ENCODE measurements at places on chromosomes 3 and 15.
A peak's percentile ranks its signal among the peaks of the same experiment; 100 is the strongest.

- DNase-seq: no peak
Observed at GRCh38 chr3:8503461-8503860, 1.8 kb downstream of the LMCD1 start.

DNA sequence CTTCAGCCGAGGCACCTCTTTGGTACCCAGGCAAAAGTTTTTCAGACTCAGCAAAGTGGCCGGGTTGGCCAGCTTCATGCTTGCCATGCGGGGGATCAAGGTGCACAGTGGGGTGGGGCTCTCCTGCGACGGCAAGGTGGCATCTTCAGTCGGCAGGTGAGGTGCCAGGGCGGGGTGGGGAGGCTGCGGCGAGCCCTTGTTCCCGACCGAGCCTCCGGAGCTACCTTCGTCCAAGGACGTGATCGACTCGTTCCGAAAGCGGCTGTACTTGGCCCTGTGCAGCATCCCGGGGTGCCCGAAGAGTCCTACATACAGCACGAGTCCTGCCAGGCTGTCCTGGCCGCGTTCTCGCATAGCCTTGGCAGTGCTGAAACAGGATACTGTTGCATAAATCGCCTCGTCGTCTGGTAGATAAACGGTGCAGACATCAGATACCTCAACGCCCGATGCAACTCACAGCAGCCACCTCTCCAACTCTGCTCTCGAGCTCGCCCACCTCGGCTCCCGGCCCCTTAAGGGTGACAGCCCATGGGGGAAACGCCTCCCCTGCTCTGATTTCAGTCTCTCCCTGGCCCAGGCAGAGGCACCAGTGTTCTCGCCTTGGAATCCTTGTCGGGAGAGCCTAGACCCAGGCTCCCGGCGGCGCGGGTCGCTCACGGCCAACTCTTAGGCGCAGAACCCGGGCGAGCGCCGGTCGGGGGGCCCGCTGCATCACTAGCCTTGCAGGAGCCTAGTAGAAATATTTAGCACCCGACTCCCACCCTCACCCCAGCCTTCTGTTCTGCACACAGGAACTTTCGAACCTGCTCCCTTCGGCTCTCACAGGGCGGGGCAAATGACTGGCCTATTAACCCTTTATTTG, 826 bp downstream of the SHC4 start:
- DNase-seq: peak; percentile 69

DNA sequence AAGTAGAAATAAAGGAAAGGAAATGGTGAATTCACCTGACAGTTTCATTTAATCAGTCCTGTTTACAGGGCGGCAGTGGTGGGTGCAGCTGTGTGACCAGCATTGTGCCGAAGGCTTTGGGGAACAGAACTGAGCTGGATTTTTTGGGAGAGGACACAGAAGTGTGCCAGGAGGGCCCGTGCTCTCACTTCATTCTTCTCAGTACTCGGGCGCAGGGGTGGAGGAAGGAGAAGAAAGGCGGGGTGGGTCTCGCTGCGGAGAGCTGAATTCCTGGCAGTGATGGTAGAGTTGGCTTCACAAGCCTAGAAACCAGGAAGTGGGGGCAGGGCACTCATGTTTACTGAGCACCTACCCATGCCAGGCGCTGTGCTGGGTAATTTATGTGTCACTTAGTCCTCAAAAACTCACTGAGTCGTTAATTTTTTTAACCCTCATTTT, 64.6 kb downstream of the CRTC3 start:
- no peak for DNase-seq

- no peak for DNase-seq
Observed at GRCh38 chr3:141020143-141020830, 30.9 kb upstream of the SPSB4 start.

- no peak for DNase-seq
Observed at GRCh38 chr15:28935316-28935715, 49.5 kb downstream of the APBA2 start.

GRCh38 chr15:82774496-82774895, 31.4 kb downstream of the FSD2 start:
- DNase-seq: no peak

DNA sequence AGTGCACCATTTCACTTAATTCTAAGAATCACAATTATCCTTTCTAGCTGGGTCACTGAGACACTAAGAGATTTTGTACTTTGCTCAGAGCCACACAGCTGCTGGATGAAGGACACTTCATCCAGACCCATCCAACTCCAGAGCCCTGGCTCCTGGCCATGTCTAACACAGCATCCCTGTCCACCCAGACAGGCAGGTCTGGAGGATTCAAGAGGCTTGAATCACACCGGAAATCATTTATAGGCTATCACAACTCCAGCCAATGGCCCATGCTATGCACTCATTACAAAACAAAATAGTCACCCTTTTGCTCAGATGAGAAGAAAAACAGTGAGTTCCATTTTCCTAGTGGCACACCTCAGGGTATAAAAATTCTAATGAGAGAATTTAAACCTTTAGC, 198.2 kb upstream of the LMCD1 start:
- DNase-seq: no peak

Measured in NCI-H446 (cell line).